NCI-H748 treated with DMSO at 0.1 percent for 48 hours (cell line): ENCODE measurements at places on chromosomes 12 and 14.

DNA sequence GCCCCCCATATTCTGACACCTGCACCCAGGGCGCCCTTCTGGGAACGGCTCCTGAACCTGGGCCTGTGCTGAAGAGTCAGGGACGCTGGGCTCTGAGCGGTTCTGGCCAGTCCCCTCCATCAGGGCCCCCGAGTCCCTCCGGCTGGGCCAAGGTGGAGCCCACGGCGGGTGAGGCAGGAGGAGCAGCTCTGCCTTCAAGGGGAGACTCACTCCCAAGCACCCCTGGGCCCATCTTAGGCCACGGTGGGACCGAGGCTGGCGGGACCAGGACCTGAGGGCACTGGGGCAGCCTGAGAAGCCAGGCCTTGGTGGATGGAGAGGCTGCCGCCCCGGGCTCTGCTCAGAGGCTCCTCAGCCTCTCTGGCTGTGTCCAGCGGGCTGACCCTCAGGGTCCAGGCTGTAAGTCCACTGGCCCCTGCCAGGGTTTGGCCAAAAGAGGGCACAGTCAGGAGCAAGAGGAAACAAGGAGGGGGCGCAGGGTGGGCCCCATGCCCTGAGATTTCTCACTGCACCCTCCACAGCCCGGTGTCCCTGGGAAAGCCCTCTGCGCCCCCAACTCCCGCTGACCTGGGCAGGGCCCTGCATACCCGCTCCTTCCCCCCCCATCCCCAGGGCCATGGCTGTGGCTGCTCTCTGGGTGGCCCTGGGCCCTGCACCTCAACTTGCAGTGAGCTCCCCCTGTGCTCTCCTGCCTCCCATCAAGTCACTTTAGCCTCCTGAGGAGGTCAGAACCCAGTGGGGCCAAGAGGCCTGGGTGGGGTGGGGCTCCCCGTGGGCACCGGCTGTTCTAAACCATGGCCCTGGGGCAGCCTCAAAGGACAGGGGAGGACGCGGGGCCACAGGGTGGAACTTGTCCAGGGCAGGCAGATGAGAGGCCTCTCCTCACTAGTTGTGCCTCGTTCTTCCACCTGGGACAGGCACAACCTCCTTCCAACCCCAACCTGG is 266.4 kb upstream of the SFSWAP start:
- DNase-seq: no peak

DNA sequence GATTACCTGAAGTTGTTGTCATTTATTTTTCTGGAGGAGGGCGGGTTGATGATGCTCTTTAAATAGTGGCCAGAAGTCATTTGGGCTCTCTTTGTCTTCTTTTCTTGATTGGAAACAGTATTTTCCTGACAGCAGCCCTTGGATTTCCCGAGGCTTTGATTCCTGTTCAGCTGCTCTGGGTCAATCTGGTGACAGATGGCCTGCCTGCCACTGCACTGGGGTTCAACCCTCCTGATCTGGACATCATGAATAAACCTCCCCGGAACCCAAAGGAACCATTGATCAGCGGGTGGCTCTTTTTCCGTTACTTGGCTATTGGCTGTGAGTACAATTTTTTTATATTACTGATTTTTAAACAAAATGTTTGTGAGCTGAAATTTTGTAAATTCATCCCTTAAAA is 60.4 kb downstream of the ANAPC7 start:
- DNase-seq: no peak

GRCh38 chr12:51124504-51124903 is 41.1 kb upstream of the CSRNP2 start:
- no peak for DNase-seq

- no peak for DNase-seq
These were observed 26.9 kb downstream of the MAPKAPK5 start for GRCh38 chr12:111868676-111869588.
